ENCODE measurements at places on chromosomes 11 and 22.

DNA sequence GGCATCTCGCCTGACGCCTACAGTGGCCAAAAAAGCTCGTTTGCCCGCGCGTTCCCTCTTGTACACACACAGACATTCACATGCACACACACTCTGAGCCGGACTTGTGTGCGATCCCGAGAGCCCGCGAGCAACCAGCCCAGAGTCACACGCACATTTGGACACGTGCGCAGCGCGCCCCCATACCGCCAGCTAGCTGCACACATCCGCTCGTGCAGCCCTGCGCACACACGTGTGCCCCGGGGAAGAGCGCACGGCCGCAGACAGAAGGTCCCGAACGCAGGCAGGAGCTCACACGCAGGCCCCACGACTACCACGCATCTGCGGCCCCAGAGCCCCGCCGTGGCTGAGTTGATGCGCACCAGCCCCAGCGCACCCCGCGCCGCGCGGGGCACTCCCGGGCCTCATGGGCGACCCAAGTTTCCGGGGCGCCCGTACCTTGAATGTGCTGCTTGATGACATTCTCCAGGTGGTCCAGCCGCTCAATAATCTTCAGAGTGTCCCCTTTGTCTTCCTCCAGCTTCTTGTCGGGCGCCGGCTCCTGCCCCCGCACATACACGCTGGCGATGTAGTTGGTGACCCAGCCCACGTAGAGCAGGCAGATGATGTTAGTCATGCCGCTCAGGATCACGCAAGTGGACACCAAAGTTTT, 758 bp downstream of the GALNT18 start:
- peak; percentile 69 for DNase-seq

DNA sequence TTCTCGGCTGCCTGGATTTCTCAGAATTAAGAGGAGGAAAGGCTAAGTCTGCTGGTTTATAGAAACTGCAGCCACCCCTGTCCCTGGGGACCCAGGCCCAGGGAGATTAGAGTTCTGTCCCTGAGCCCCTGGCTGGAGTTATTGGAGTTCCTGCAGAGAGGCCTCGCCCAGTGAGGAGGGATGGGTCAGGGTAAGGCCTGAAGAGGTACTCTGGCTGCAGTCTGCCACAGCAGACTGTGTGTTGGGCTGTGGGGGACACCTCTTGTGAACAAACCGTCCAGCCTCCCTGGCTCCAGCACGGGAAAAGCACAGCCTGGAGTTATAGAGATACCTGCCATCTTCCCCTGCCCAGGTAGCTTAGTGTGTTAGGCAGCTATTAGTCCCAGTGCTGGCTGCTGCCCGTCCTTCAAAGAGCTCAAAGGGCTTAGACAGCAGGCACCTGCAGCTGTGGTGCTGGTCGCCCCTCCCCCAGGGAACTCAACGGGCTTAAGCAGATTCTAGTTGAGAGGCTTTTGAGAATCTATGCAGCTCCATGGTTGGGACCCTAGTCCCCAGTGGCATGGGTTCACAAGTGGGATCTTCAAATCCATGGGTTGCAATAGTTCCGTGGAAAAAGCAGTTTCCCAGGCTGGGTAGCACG, 36.6 kb upstream of the MUC15 start:
- DNase-seq = no peak

DNA sequence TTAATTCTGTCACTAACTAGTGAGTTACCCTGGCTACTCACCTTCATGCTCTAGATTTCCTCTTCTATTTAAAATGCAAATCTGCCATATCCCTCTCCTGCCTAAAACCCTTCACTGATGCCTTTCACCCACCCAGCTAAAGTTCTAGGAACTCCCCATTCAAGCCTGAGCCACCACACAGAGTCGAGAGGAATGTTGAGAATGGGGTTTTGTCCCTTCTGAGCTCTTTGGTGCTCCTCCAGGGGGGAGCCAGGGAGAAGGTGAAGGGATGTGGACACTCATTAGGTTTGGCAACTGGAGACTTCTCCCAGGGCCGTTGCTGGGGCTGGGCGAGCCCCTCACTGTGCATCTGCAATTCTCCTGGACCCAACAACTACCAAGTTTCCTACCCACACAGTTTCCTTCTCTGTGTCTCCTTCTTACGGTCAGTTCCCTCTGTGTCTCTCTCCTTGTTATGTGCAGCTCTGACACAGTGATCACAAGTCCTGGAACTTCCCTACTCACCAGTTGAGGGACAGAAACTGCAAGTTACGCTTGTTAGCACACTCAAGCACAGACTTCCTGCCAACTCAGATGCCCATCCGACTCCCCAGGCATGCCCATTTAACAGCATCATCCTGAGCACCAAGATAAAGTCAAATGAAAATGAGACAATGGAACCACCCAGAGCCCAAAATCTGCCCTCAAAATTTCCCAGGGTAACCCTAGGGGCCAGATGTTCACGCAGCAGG, 6.5 kb upstream of the IL10RA start:
- no peak for DNase-seq

DNA sequence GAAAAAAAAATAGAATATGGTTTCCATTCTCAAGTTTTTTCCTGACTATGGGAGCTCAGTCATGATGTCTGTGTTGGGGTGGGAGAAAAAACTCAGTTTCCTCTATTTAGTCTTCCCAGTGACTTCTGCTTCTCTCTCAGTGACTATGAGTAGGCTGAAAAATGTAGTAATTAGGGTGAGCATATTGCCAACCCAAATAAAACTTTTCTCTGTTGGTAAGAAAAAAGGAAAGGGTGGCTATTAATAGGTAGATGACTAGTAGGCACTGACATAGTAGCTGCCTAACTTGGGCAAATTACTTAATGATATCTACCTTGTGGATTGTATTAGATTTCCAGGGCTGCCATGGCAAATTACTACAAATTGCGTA, 34.2 kb upstream of the BIRC3 start:
- DNase-seq = no peak

GRCh38 chr11:107683807-107684206, 28.0 kb downstream of the SLN start:
- no peak for DNase-seq

GRCh38 chr11:134509381-134510232, 97.6 kb upstream of the B3GAT1 start:
- DNase-seq = peak; percentile 28

GRCh38 chr11:18692941-18693760, 5.4 kb upstream of the TMEM86A start:
- DNase-seq = peak; percentile 57

- DNase-seq = no peak
Measured at GRCh38 chr11:61092280-61092766, 10.0 kb upstream of the CD5 start.

GRCh38 chr11:77316733-77317342, 15.4 kb upstream of the GDPD4 start:
- no peak for DNase-seq

- DNase-seq = no peak
Measured at GRCh38 chr11:130118165-130118564, 41.4 kb upstream of the ST14 start.

GRCh38 chr11:94754335-94754734, 13.8 kb upstream of the AMOTL1 start:
- no peak for DNase-seq

DNA sequence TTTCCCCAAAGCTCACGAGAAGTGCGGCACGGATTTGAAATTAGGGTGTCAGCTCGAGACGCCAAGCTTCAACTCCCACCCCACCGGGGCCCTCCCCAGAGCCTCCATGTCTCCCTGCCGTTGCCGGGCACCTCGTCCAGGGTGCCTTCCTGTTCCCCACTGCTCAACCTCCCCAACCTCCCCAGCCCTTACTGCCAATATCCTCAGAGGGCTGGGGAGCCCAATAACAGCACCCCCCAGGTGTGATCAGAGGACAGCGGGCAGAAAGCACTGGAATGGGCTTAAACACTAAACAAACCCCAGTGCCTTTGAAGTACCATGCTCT, 1336.4 kb downstream of the TBC1D22A start:
- no peak for DNase-seq

DNA sequence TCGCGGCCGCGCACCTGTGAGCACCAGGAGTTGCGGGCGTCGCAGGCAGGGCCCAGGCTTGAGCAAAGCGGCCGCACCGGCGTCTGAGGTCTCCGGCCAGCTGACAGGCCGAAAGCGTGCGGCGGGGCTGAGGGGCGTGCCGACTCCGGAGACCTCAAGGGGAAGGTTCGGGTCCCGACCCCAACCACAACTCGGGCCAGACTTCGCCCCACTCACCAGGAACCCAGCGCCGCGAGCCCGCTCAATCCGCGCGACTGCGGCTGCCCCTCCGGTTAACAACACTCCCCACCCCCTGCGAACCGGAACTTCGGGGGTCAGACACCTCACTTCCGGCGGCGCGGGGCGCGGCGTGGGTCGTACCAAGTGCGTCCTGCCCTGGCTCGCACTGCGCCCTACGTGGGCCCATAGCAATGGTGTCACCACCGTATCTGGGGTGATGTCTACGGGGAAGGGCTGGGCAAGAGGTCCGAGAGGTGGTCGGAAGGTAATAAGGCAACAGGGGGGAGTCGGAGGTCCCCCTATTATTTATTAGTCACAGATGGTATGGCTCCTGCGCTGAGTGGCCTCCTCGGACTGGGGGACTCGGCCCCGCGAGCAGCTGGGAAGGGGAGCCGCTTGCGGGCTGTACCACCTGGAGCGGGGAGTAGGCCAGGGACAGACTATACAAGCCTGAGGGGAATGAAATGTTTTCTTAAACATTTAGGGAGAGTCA, at the start of gene SYVN1:
TSS of gene SYVN1 (minus strand) at position 280 of the 712 bp plus-strand sequence. CDS start 918 bp downstream, outside the sequence.
- peak; percentile 95 for DNase-seq

GRCh38 chr11:65121447-65121864, 478 bp downstream of the FAU start:
- DNase-seq = peak; percentile 64

- DNase-seq = no peak
Measured at GRCh38 chr11:75301131-75301530, 50.3 kb downstream of the ARRB1 start.

- DNase-seq = no peak
Measured at GRCh38 chr22:48974443-48975315, 853.0 kb downstream of the BRD1 start.
